Lower lobe of right lung (tissue), 2 donors: ENCODE measurements at places on chromosomes 4 and X. TPM values are rescaled to one million over a fixed set of nuclear protein-coding genes. Genes with fewer than 3 reads are reported as not detected.

IL2RG gene
- 33.1 TPM for total RNA-seq

GPR82 gene
- total RNA-seq, result 0.65 TPM

MAP3K15 gene
- 3.2 TPM for total RNA-seq

EXOC1 gene
- 35.9 TPM for total RNA-seq

AR gene
- 5.0 TPM for total RNA-seq

NAP1L2 gene
- 2.1 TPM for total RNA-seq

SH3BP2 gene
- total RNA-seq, result 102 TPM

DNA sequence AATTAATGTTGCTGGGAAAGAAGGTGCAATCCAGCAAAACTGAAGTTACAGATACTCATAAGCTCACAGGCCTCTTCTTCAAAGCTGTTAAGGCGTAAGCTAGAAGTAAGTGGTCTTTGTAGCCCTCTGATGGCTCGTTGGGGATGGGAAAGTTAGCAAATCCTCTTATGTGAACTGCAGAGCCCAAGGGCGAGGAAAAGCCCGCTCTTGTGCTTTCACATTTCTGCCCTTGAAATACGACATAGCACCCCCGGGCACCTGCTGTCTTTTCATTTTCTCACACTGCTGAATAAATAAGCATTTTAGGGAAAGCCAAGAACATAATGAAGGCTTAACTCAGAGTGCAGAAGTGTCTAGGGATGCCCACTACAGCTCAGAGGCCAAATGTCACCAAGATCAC, 73.1 kb upstream of the SORBS2 start:
- DNase-seq, result no peak

DNA sequence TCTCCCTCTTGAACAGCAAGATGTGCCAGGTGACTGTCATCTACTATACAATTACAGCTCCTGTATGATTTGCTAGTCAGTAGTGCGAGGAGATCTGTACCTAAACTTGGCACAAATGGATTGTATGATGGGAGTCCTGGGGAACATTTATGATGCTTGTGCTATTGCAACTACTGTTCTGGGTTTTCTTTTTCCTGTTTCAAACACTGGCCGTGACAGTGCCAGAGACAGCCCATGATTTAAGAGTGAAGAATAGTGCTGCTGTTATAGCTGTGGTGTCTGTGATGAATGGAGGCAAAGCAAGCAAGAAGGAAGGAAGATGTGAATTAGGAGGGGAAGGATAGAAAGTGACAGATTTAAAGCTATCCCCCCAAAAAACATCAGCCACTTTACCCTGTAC, 1868.9 kb downstream of the PCDH7 start:
- no peak for DNase-seq

- DNase-seq, result no peak
Measured at GRCh38 chr4:25020236-25020635, 10.5 kb downstream of the LGI2 start.

- no peak for DNase-seq
Measured at GRCh38 chr4:150009533-150009932, 68.7 kb upstream of the DCLK2 start.

GRCh38 chr4:25770847-25771246, 91.9 kb downstream of the SEL1L3 start:
- no peak for DNase-seq

DNA sequence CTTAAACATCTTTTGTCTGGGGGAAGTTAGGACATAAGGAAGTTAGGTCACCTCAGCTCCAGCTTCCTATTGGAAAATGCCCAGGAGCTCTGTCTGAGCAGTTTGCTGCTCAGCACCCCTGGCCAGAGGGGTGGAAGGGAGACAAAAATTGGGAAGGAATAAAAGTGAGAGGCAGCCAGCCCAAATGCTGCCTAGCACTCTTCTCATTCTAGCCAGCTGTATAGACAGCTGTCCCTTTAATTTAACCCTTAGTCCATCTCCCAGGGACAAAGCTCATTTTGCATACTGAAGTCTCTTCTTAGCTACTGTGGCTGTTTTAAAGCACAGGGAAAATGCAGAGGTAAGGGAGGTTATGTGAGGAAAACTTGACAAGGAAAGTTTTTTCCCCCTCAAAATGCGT, 89.5 kb upstream of the CITED1 start:
- DNase-seq, result no peak

DNA sequence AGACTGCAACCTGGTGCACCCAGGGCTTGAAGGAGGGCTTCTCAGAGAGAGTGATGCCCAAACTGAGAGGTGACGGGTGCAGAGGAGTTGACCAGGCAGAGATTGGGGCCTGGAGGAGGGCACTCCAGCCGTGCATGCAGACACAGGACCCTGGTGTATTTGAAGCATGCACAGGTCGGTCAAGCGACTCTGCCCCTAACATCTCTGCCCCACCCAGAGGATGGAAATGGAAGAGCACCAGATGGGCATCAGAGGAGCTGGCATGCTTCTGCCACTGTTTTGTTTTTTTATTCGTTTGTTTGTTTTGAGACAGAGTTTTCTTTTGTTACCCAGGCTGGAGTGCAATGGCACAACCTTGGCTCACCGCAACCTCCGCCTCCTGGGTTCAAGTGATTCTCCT, 320.9 kb downstream of the EVC2 start:
- no peak for DNase-seq

DNA sequence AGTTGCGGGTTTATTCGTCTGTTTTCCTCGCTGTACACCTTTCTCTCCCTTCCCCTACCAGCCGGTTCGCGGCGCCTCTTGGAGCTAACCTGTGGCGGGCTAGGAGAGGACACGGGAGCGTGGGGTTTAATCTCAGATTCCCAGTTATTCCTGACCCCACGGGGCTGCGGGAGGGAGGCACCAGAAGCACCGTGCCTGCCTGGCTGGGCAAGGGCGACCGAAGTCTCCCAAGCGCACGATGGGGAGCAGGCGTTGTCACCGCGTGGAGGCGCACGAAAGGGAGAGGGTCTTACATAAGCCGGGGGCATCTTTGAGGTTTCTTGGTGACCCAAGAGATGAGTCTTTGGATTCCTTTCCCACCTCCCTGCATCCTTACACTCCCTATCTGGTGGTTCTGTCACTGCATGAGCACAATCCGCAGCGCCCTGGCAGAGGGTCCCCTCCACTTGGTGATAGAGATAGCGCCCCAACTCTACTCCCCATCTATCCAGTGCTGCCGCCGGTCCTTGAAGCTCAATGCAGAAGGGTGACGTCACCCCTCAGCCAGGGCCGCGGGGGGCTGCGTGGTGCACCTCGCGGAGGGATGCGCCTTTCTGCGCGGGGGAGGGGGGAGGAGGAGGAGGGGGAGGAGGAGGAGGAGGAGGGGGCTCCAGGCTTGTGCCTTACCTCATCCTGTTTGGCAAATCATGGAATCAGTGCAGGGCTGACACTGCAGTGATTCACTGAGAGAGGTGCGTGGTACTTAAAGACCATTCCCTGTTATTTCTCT, 793 bp downstream of the TSPAN7 start:
- peak; percentile 44 for DNase-seq
